ENCODE measurements at places on chromosomes 4 and X. TPM values are rescaled to one million over a fixed set of nuclear protein-coding genes. Genes with fewer than 3 reads are reported as not detected.

- no peaks in the 10 kb centered on the region for H3K4me1 ChIP-seq
- H3K27me3 ChIP-seq = no peaks in the 10 kb centered on the region
- H3K27ac ChIP-seq = no peak overlapping the region
- no peaks in the 10 kb centered on the region for H3K36me3 ChIP-seq
Observed at GRCh38 chr4:625631-626161, 323 bp downstream of the PDE6B start.

GLRA3 gene
- not detected for polyA plus RNA-seq

- H3K4me3 ChIP-seq = no peak overlapping the region
- H3K4me1 ChIP-seq = no peaks in the 10 kb centered on the region
- no peaks in the 10 kb centered on the region for H3K27me3 ChIP-seq
- H3K36me3 ChIP-seq = no peaks in the 10 kb centered on the region
- DNase-seq = no peak
Observed at GRCh38 chr4:80171251-80171650, 26.1 kb upstream of the PRDM8 start.

- no peak for DNase-seq
- no peaks in the 10 kb centered on the region for H3K4me1 ChIP-seq
Observed at GRCh38 chr4:25523405-25523804, 132.2 kb upstream of the SLC34A2 start.

GRCh38 chr4:173642509-173642908 is 112.5 kb upstream of the HAND2 start:
- H3K4me1 ChIP-seq = no peaks in the 10 kb centered on the region
- DNase-seq = no peak
- H3K27me3 ChIP-seq = no peaks in the 10 kb centered on the region
- no peak overlapping the region for H3K27ac ChIP-seq
- no peaks in the 10 kb centered on the region for H3K36me3 ChIP-seq

HHIP gene
- polyA plus RNA-seq = 4.2 TPM

Data from ovary (tissue), 10 donors.